ENCODE measurements at places on chromosomes 7 and 10.

GRCh38 chr10:84537447-84537931 lies 209.1 kb downstream of the CCSER2 start:
- DNase-seq, result peak; percentile 13

- no peak for DNase-seq
These were observed 2.7 kb upstream of the CYP3A7 start for GRCh38 chr7:99737726-99738125.

- no peak for DNase-seq
These were observed 31.0 kb downstream of the ADRA2A start for GRCh38 chr10:111107846-111108245.

DNA sequence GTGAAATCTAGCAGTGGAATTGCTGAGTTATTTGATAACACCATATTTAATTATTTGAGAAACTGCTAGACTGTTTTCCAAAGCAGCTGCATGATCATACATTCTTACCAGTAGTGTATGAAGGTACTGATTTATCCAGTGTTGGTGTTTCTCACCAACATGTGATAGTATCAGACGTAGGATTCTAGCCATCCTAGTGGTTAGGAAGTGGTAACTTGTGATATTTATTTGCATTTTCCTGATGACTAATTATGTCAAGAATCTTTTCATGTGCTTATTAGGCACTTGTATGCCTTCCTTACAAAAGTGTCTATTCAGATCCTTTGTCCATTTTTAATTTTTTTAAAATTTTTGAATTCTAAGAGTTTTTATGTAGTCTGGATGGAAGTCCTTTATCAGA lies 54.2 kb upstream of the PLXDC2 start:
- DNase-seq, result no peak

DNA sequence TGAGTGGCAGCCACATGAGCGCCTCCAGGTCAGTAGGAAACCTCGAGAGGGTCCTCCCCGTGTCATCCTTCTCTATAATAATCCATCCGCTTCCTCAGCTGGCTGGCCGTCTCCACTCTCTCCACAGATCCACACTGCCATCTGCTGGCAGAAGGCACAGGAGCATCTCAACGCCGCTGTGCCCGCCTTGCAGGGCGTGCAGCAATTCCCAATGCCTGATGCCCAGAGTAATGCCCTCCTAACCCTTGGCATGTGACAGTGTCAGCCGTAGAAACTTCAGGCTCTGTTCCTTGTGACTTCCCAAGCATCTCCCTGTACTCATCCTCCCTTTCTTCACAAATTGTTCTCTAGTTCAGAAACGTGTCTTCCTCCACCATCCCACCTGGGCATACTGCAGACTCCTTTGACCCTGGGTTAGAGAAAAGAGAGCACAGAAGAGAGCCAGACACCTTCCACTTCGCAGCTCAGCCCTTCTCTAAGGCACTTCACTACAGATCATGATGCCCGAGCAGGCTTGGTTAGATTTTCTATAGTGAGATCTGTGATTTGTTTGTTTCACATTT lies 70.8 kb downstream of the XPNPEP1 start:
- no peak for DNase-seq

All from cerebellar nuclear complex (tissue), 1 donor.